Astrocyte (in vitro differentiated cells and primary cell): ENCODE measurements at places on chromosomes 7 and 10. TPM values are rescaled to one million over a fixed set of nuclear protein-coding genes. Genes with fewer than 3 reads are reported as not detected.

- DNase-seq, result no peak
These were observed 526.6 kb downstream of the GLRX3 start for GRCh38 chr10:130662775-130663174.

The PALD1 gene
- 1.8 and 2.0 TPM in 2 replicates for total RNA-seq

The PSMG3 gene
- total RNA-seq, result 30.3 and 33.6 TPM in 2 replicates

The AGR3 gene
- total RNA-seq, result not detected in 2 replicates

GRCh38 chr7:13990984-13991790, 1.7 kb upstream of the ETV1 start:
- DNase-seq, result peak; percentile 97

GRCh38 chr7:25894902-25895791, 256.9 kb upstream of the NFE2L3 start:
- no peak for DNase-seq

The PNLIP gene
- total RNA-seq, result not detected in 2 replicates

The CTTNBP2 gene
- total RNA-seq, result 3.5 and 4.9 TPM in 2 replicates

The TMEM178B gene
- 2.2 and 3.9 TPM in 2 replicates for total RNA-seq

DNA sequence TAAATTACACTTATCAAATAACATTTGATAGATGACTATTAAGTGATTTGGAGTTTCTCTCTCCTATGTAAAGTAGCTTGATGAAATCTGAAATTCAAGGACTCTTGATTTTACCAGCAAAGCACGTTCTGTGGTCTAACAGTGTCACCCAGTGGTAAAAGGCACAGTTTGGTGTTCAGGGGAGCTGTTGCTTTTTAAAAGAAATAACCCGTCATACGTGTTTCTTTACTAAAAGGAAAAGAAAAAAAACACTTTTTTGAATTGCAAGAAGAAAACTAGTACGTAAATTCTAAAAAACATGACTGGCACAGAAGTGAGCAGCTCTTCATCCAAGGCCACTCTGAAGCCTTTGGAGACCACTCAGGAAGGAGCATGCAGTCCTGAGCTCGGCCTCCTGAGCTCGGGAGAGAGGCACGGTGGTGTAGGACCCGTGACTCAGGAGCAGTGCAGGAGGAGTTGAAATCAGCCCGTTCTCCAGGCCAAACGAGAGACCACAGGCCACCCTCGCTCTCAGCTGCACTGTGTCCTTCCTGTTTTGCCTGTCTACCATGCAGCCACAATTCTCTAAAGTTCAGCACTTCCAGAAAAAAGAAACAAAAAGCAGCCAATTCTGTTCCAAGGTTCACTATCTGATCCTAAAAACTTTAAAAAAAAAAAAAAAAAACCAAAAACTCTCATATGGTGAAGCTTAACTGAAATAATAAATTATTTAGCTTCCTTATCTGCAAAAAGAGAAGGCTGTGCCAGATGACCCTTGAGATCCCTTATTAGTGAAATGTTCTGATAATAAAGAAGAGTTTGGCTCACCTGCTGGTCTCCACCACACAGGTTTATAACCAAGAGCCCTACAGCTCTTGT, 212.6 kb upstream of the FRMD4A start:
- no peak for DNase-seq

DNA sequence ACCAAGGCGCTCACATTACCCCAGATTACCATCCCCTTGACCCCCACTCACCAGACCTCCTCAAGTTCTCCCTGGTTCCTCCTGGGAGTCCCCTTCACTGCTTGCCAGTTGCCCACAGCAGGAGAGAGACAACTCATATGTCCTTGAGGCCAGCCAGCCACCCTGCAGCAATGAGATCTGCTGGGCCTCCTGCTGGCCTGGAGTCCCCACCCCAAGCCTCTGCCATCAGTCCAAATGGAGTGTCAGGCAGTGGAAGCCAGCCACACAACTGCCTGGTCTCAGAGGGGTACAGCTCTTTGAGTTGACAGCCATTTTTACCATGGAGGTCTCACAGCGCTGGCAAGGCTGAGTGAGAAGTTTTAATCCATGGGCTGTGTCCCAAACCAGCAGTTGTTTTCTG, 53.0 kb upstream of the EXOC4 start:
- DNase-seq, result no peak

The CCDC3 gene
- 25.8 and 52.1 TPM in 2 replicates for total RNA-seq

The PDK4 gene
- total RNA-seq, result 0.29 and 0.34 TPM in 2 replicates

- peak; percentile 6 for DNase-seq
These were observed 323.4 kb downstream of the PARD3 start for GRCh38 chr10:34491678-34492077.

The PIK3CG gene
- total RNA-seq, result 0.10 and 0.82 TPM in 2 replicates

The GCK gene
- total RNA-seq, result 0.24 TPM in 1 of 2 replicates, not detected in the other

The AMPH gene
- 2.9 and 3.3 TPM in 2 replicates for total RNA-seq

The ENO4 gene
- 0.52 and 1.4 TPM in 2 replicates for total RNA-seq

- no peak for DNase-seq
These were observed at the start of gene MYO3A for GRCh38 chr10:25933653-25934608. TSS of gene MYO3A (plus strand) at chr10:25934229. CDS start at chr10:25952111, 17,882 bp downstream.
